ENCODE measurements at places on chromosomes 6 and 20.

GRCh38 chr20:32512047-32512385, 73.1 kb downstream of the NOL4L start:
- no peak for DNase-seq

- DNase-seq = no peak
Observed at GRCh38 chr6:54264581-54265272, 43.5 kb upstream of the TINAG start.

DNA sequence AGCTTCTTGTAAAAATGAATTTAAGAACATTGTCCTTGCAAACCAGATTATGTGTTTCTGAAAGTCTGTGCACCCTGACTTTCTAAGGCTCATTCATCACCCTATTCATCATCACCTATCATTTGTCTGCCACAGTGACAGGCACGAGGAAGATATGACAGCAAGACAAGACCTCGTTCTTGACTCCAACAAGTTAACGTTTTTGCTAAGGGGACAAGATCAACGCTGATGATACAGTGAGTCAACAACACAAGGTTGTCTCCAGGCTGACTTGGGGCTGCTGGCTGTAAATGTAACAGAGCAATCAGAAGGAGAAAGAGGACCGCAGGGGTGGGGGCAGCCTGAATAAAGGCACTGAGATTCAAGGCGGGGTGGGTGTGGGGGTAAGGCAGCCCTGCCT, 94.2 kb downstream of the FOXC1 start:
- DNase-seq = no peak

DNA sequence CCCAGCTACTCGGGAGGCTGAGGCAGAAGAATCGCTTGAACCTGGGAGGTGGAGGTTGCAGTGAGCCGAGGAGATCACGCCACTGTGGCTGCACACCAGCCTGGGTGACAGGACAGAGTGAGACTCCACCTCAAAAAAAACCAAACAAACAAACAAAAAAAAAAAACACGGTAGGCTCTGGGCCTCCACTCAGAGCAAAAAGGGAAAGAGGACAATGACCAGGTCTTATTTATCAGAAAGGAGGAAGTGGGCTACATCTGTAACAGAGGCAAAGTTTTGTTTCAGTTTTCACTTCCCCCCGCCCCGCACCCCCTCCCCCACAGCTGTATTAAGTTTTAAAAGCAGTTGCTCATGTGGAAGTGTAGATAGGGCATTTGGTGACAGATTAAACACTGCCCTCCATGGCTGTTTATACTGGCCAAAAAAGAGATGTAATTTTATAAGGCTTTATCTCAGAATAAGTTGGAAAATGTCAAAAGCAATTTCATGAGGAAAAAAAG, 114.6 kb downstream of the RCAN2 start:
- peak; percentile 34 for DNase-seq

GRCh38 chr20:11582060-11582459, 335.6 kb upstream of the BTBD3 start:
- no peak for DNase-seq

GRCh38 chr20:10648651-10649050, 25.1 kb downstream of the JAG1 start:
- DNase-seq = no peak

- DNase-seq = no peak
Observed at GRCh38 chr6:27237089-27237803, 10.3 kb upstream of the PRSS16 start.

GRCh38 chr6:132715204-132715603, 1.3 kb upstream of the VNN1 start:
- peak; percentile 33 for DNase-seq

GRCh38 chr20:39849664-39850063, 839.4 kb downstream of the MAFB start:
- DNase-seq = peak; percentile 91

GRCh38 chr6:135905604-135906300, 54.3 kb downstream of the PDE7B start:
- peak; percentile 51 for DNase-seq

DNA sequence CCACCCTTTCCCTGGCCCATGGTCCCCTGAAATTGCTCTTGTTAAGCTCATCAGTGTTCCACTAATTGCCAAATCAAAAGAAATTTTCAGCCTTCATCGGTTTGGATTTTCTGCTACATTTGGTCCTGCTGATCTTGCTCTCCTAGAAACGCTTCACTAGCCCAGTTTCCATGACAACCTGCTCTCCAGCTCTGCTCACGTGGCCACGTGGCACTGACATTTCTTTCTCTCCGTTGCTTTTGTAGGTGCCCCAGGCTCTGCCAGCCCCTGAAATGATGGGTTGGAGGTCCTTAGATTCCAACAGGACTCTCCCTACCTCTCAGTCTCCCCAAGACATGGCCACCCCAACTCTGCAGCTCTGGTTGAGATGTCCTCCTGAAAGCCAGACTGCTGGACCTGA, 45.8 kb upstream of the NNAT start:
- no peak for DNase-seq

DNA sequence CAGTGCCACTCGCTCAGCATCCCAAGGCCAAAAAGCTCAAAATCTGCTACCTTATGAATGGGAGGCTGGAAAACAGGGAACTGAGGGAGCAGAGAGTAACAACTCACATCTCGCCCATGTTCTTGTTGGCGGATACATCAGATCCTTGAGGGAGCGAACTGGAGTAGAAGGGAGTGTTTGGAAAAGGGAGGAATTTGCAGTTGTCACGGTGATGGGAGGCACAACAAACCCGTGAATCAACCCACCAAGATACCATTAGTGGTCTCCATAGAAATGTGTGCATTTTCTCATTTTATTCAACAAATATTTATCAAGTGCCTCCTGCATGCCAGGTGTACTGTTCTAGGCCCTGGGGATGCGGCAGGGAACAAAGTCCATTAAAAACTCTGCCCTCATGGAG, 212.1 kb downstream of the EYA2 start:
- DNase-seq = peak; percentile 42

DNA sequence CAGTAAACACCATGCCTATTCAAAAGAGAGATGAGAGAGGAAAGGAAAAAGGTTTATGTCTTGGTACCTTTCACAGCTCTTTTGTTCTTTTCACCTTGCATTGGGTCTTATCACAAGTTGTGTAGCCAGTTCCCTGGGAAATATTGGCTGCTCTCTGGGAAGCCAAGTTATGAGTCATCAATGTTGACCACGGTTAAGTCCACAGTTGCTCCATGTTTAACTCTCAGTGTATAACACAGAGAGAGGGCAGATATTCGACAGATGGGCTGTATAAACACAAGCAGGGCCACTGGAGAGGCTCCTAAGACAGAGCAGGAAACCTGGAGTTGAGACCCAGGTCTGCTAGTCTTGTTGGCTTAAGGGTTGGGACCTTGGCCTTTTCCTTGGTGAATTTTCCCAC, 718.6 kb downstream of the QKI start:
- DNase-seq = no peak

- peak; percentile 63 for DNase-seq
Observed at GRCh38 chr20:58389324-58389967, 417 bp downstream of the VAPB start.

GRCh38 chr6:90478278-90478677, 108.6 kb downstream of the MAP3K7 start:
- no peak for DNase-seq

DNA sequence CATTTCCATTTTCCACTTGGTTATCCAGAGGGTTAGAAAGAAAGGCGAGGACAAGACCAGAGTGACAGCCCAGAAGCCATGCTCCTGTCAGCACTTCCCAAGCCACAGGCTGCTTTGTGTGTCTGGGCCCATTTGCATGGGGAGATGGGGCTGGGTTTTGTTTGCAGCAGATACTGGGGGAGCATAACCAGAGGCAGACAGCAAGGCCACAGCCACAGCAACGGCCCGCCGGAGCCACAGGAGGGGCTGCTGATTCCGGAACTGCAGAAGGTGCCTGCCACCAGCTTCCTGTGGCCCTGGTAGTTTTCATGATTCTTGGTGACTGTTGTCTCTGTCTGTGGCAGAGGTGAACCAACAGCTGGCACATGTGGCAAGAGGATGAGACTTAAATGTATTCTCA, 106.6 kb downstream of the DLL1 start:
- no peak for DNase-seq

- DNase-seq = no peak
Observed at GRCh38 chr6:147166360-147166944, 37.8 kb upstream of the STXBP5 start.

GRCh38 chr20:19741924-19742323, 16.1 kb upstream of the RIN2 start:
- DNase-seq = no peak

DNA sequence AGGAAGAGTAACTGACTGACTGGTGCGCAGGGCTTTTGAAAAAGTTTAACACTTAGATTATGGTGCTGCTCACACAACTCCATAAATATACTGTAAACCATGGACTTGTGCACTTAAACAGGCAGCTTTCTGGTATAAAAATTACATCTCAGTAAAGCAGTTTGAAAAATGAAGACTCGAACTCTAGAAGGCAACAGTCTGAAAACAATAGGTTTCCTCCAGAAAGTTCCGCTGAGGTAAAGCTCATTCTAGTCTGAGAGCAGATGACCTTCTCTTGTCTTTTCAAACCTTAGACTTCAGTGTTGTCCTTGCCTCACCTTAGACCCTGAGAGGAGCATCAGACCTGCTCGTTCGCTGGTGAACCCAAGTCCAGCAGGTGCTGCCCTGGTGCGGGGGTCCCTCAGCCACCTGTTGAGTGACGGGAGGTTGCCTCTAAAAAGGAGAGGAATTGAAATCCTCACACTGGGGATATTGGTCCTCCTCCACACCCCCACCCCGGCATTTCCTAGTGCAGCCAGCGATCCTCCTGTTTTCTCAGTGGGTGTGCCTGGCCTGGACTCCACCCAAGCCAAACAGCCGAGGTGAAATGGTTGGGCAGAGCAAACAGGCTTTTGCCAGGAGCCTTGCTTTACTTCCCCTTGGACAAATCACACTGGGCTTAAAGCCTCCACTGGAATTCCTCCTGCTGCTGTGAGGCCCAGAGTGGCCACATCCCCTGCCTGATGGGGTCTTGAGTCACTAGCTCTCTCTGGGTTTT, 14.7 kb upstream of the PYGB start:
- DNase-seq = peak; percentile 56

DNA sequence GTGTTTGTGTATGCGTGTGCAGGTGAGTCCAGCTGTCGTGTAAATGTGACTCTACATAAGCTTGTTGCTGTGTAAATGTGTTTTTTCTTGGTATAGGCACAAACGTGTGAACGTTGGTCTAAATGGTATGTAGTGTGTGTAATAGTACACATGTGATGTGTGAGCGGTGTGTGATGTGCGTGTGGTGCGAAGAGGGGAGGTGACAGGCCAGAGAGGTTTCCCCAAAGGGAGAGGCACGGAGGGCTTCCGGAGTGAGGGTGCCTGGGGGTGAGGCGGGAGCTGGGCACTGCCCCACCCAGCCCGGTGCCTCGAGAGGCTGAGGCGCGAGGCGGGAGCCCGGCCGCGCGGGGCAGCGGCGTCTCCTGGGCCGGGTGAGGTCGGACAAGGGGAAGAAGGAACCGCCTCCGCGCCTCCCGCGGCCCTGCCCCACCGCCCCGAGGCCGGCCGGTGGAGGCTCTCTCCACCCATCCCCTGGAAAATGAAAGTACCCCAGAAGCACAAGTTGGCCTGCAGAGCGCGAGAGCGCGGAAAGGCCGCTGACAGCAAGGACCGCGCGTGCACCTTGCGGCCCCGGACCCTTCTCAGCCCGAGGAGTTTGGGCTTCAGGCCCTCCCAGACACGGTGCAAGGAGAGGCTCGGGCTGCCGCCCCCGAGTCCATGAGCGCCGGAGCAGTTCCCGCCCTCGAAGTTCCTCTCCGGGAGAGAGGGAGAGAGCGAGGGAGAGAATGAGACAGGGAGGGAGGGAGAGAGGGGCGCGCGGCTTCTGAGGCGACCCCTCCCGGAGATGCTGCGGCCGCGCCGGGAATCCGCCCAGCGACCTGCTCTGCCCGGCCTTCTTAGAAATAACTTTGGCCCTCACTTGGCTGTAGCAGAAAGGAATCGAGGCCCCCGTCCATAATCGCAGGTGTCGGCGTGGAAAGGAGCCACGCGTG, 43.2 kb upstream of the OSTM1 start:
- DNase-seq = peak; percentile 43

GRCh38 chr6:36069573-36069972, 42.0 kb downstream of the MAPK14 start:
- DNase-seq = no peak

Measured in femur (tissue), 1 donor.